Heart right ventricle (tissue), 16 donors: ENCODE measurements at places on chromosomes 12 and 14. TPM values are rescaled to one million over a fixed set of nuclear protein-coding genes. Genes with fewer than 3 reads are reported as not detected.

The OS9 gene
- 173 TPM for polyA plus RNA-seq

The SOX5 gene
- polyA plus RNA-seq: 0.66 TPM

The UBE2N gene
- 76.0 TPM for polyA plus RNA-seq

The KCNK13 gene
- 1.9 TPM for polyA plus RNA-seq

The LUM gene
- polyA plus RNA-seq: 26.8 TPM

The RDH5 gene
- polyA plus RNA-seq: 54.5 TPM

The NXPH4 gene
- polyA plus RNA-seq: 0.66 TPM

The SPIC gene
- polyA plus RNA-seq: not detected

The PTHLH gene
- 0.43 TPM for polyA plus RNA-seq

The SRSF5 gene
- polyA plus RNA-seq: 310 TPM

The ACOT4 gene
- polyA plus RNA-seq: 0.37 TPM

The AEBP2 gene
- 5.7 TPM for polyA plus RNA-seq

The PNP gene
- polyA plus RNA-seq: 8.6 TPM

The HOXC6 gene
- 0.29 TPM for polyA plus RNA-seq

The CD163L1 gene
- 2.9 TPM for polyA plus RNA-seq

The PLCZ1 gene
- not detected for polyA plus RNA-seq

The LPAR5 gene
- polyA plus RNA-seq: 1.7 TPM

The FAM186B gene
- 0.22 TPM for polyA plus RNA-seq

The RHEBL1 gene
- polyA plus RNA-seq: 0.43 TPM

The OR4N5 gene
- not detected for polyA plus RNA-seq

The ADSS1 gene
- 74.6 TPM for polyA plus RNA-seq

The NRL gene
- polyA plus RNA-seq: 3.3 TPM

The SLC7A7 gene
- polyA plus RNA-seq: 2.3 TPM

The AMN gene
- 0.17 TPM for polyA plus RNA-seq

The KRT80 gene
- 0.07 TPM for polyA plus RNA-seq

The STXBP6 gene
- 20.6 TPM for polyA plus RNA-seq

The PDZRN4 gene
- polyA plus RNA-seq: 0.04 TPM

The FZD10 gene
- 0.04 TPM for polyA plus RNA-seq

The GUCY2C gene
- not detected for polyA plus RNA-seq

The TOX4 gene
- 14.9 TPM for polyA plus RNA-seq

The ANKS1B gene
- 0.58 TPM for polyA plus RNA-seq

The TSPAN8 gene
- polyA plus RNA-seq: 0.66 TPM

The CCDC60 gene
- polyA plus RNA-seq: not detected

The POTEM gene
- polyA plus RNA-seq: not detected

The PYGL gene
- 6.4 TPM for polyA plus RNA-seq

The AMIGO2 gene
- 3.3 TPM for polyA plus RNA-seq

The OR6C76 gene
- polyA plus RNA-seq: not detected

The SMCO2 gene
- polyA plus RNA-seq: not detected

The ACVRL1 gene
- 33.8 TPM for polyA plus RNA-seq

The SYNDIG1L gene
- polyA plus RNA-seq: 0.03 TPM

The RPL36AL gene
- 253 TPM for polyA plus RNA-seq

The SLC25A47 gene
- not detected for polyA plus RNA-seq

The SERPINA6 gene
- not detected for polyA plus RNA-seq

The KCNC2 gene
- not detected for polyA plus RNA-seq

The PRB3 gene
- polyA plus RNA-seq: not detected

The PLEKHG7 gene
- not detected for polyA plus RNA-seq

The KRT74 gene
- not detected for polyA plus RNA-seq

The XPOT gene
- 8.6 TPM for polyA plus RNA-seq

The PSEN1 gene
- 13.2 TPM for polyA plus RNA-seq

The CLMN gene
- polyA plus RNA-seq: 2.6 TPM

The ASPG gene
- polyA plus RNA-seq: 2.8 TPM
